ENCODE measurements at places on chromosomes 13 and 19. TPM values are rescaled to one million over a fixed set of nuclear protein-coding genes. Genes with fewer than 3 reads are reported as not detected.

The CGB3 gene
- not detected for total RNA-seq

The ZFP82 gene
- total RNA-seq, result 1.9 TPM

The PRODH2 gene
- total RNA-seq, result not detected

The KBTBD7 gene
- total RNA-seq, result 4.1 TPM

The OR7D4 gene
- total RNA-seq, result not detected

The ZNF234 gene
- total RNA-seq, result 6.7 TPM

The EIF3K gene
- total RNA-seq, result 564 TPM

The N4BP2L1 gene
- total RNA-seq, result 0.87 TPM

DNA sequence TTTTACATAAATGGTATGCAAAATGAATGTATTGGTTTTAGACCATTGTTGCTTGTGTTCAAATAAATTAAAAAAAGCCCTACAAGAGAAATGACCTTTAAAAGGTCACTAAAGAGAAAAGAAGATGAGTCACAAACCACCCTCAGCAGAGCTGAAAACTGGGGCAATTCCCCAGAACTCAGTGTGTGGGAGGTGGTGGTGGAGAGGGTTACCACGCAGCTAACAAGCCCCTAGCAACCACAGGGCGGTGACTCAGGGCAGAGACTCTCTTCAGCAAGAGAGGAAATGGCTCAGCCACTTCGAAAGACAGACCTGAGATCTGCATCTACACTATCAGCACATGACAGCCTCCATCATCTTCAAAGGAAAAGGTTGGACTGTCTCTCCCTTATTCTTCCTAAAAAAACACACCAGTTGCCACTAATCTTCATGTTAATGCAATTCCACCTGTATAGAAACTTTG is 29.4 kb upstream of the NDFIP2 start:
- peak; percentile 98 for DNase-seq

DNA sequence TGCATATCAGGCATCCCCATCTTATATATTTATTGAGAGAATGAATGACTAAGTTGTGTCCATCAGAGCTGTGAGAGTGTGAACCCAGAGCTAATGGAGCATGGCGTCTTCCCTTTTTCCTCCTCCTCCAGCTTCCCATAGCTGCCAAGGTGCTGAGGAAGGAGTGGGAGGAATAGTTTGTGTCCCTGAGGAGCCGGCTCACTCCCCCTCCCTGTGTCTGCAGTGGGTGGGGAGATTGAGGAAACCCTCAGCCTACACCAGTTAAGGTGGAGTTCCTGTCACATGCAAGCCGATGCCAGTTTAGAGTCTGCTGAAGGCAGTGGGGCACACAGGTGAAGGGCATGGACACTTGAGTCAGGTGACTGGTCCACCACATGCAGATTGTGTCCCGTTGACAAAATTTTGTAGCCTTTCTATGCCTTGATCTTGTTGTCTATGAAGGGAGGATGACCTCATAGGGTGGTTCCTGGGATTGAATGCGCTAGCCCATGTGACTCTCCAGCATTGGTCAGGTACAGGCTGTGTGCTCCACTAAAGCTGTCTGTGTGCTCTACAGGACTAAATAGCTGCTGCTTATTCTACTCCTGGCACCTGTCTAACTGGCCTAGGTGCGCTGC is 47.6 kb upstream of the GPI start:
- peak; percentile 11 for DNase-seq

GRCh38 chr13:77338329-77338728 is 11.4 kb upstream of the MYCBP2 start:
- DNase-seq, result no peak

DNA sequence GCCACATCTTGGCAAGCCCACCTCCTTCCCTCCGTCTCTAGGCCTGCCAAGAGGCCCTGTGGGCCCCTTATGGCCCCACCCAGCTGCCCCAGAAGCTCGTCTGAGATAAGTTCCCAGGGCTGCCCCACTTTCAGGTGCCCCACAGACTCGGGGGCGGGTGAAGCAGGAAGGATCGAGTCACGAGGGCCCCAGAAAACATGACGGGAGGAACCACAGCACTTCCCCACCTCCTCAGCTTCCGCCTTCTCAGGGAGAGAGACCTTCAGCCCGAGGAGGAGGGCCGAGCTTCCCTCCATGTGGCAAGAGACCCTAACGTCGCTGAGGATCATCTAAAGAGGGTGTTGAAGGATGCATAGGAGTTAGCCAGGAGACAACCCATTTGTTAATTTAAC is 4.5 kb upstream of the IL12RB1 start:
- no peak for DNase-seq

DNA sequence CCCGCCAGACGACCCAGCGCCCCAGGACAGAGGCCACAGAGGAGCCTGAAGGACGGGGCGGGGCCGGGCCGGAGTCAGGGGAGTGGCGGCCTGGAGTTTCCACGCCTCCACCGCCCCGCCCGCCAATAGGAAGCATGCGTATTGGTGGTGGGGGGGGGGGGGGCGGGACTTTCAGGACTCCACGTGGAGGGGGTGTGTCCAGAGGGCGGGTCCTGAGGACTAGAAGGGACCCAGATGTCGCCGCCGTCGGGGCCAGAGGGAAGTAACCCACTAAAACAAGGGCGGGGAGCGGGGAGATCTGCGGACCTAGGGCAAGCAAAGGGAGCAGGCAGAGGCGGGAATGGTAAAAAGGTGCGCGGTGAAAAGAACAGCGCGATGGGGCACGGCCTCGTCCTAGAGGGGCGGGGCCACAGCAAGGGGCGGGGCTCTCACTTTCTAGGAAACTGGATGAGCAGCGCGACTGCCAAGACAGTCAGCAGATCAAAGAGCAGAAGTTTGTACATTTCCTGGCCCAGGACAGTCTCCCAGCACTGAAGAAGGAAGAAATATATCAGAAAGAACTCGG is 2.8 kb upstream of the LENG1 start:
- DNase-seq, result no peak

DNA sequence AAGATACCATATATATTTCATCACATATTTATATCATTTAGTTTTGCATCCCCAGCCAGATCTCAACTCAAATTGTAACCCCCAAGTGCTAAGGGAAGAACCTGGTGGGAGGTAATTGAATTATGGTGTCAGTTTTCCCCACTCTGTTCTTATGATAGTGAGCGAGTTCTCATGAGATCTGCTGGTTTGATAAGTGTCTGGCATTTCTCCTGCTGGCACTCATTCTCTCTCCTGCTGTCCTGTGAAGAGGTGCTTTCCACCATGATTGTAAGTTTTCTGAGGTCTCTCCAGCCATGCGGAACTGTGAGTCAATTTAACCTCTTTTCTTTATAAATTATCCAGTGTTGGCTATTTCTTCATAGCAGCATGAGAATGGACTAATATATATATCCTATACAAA is 462.5 kb upstream of the SLITRK5 start:
- DNase-seq, result no peak

GRCh38 chr13:24253520-24254145 is 55.7 kb upstream of the C1QTNF9 start:
- no peak for DNase-seq

- no peak for DNase-seq
Measured at GRCh38 chr13:46178143-46178542, 3.8 kb downstream of the LCP1 start.

DNA sequence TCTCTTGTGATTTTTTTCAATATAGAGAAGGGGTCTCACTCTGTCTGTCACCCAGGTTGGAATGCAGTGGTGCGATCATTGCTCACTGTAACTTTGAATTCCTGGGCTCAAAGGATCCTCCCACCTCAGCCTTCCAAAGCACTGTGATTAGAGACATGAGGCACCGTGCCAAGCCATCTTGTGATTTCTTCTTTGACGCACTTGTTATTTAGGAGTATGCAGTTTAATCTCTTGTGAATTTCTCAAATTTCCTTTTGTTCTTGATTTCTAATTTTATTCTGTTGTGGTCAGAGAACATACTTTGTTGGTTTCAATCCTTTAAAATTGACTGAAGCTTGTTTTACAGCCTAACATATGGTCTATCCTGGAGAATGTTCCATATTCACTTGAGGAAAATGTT is 14.5 kb downstream of the IPO5 start:
- DNase-seq, result no peak

DNA sequence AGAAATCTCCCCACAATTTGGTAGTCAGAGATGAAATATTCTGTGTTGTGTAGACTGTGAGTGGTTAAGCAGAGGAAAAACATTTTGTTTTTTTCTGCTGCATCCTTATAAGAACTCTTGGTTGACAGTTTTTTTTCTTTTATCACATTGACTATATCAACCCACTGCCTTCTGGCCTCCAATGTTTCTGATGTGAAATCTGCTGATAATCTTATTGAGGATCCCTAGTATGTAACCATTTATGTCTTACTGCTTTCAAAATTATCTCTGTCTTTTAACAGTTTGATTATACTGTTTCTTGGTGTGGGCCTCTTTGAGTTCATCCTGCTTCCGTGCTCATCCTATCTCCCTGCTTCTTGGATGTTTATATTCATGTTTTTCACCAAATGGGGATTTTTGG is 316.9 kb downstream of the MTUS2 start:
- no peak for DNase-seq

DNA sequence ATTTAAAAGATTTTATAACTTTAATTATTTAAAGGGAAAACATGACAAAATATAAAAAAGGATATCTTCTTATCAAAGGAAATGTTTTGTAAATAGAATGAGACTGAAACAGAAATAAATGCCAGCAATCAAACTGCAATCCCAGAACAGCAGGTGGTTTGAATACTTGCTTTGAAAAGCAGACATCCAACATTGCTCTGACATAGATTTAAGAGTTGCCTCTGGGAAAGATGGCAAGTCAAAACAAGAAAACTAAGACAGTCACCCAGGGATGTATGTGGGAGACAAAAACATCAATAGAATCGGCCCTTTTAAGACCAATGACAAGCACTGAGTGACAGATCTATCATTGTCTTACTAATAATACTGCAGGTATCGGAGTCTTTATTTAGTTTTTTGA is 789.7 kb upstream of the GPC6 start:
- no peak for DNase-seq

DNA sequence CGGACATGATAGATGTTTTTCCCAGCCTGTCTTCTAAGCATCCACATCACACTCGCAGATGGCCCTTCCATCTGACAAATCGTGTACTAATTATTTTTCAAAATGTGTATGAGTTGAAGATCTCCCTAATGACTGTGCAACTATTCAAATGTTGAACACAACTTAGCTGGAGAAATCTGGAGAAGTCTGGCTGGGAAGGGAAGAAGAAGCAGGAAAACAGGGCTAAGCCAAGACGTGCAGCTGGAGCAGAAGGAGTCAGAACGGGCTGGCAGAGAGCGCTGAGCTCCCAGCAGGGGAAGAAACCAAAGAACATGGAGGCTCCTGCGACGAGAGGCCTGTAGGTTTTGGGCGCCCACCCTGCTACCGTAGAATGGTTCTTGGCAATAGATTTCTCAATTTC is 13.2 kb upstream of the LATS2 start:
- DNase-seq, result no peak

- no peak for DNase-seq
Measured at GRCh38 chr13:50227361-50227760, 212.1 kb downstream of the KCNRG start.

DNA sequence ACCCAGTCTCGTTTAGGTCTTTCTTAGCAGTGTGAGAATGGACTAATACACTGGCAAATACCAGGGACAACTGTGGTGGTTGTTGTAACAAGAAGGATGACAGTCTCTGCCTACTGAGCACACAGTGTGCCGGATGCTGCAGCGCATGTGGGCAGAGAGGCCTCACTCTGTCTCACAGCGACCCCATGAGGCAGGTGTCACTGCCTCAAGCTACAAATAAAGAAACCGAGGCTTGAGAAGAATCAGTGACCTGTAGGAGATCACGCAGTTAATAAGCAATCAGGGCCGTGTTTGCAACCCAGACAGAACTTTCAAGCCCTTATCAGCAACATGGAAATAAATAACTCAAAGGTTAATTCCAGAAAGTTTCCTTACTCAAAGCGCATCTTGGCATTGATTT is 40.5 kb upstream of the GAS6 start:
- DNase-seq, result no peak

- DNase-seq, result no peak
Measured at GRCh38 chr13:109939180-109939579, 152.8 kb upstream of the IRS2 start.

GRCh38 chr19:42411581-42412178 is 15.5 kb downstream of the LIPE start:
- no peak for DNase-seq

DNA sequence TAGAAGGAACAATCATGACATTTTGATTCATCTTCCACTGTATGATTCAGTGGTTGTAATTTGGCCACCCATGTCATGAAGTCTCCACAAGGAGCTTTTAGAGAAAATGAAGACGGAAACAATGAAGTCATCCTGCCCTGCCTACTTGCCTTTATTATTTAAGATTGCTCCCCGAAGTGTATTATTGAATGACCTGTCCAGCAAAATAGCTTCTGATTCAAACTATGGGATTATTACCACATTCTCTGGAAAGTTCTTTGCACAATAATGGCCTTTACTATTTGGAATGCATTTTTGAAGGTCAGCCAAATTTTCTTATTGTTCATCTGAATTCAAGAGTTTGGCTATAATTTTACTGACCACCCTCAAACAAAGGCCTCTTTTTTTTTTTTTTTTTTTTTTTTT is 77.8 kb upstream of the RFC3 start:
- DNase-seq, result peak; percentile 62

DNA sequence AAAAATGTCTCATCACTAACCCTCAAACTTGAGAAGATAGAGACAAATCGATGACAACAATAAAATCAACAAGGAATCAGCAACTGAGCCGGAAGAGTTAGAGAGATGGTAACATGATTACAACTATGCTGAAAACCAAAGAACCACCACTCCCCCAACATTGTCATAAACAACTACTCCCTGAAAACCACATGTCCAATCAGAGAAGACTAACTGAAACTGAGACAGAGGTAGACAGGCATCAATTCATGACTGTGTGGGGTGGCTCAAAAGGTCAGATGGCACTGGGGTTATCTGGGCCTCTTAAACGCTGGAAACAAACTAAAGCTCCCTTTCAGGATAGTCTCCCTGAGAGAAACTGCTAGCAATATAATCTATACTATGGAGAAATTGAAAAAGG is 488.8 kb downstream of the KCTD12 start:
- DNase-seq, result no peak

DNA sequence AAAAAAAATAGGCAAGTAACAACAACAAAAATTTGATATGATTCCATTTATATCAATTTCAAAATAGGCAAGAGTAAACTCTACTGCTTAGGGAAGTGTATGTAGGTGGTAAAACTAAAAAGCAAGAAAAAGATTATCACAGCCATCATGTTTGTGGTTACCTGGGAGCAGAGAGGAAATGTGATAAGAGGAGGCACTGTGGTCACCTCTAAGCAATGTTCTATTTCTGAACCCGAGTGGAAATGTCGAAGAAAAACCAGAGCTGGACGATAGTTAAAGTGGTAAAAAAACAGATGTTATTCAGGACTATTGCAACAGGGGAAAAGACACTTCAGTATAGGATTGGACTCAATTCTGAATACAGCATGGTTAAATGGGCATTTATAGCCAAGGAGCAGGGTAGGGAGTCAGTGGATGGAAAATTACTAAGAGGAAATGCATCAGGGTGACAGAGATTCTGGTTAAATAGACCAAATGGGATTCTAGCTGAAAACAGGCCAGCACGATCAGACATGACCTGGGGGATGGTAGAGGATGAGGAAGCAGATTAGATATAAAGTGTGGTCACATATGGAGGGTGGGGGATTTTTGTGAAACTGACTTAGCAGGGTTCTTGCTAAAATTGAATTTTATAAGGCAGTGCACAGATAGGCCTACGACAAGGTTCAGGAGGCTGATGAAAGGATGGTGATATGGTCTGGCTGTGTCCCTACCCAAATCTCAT is 6.0 kb upstream of the TEX30 start:
- peak; percentile 26 for DNase-seq

- no peak for DNase-seq
Measured at GRCh38 chr19:11970174-11970573, 5.3 kb downstream of the ZNF763 start.

All from HT1080 (cell line).